SJSA1 (cell line): ENCODE measurements at places on chromosomes 4 and X. TPM values are rescaled to one million over a fixed set of nuclear protein-coding genes. Genes with fewer than 3 reads are reported as not detected.
A peak's percentile ranks its signal among the peaks of the same experiment; 100 is the strongest.

- DNase-seq = no peak
- H3K4me1 ChIP-seq = no peaks in the 10 kb centered on the region
- no peaks in the 10 kb centered on the region for H3K36me3 ChIP-seq
- H3K27me3 ChIP-seq = no peaks in the 10 kb centered on the region
Observed at GRCh38 chrX:34557733-34558132, 99.4 kb downstream of the TMEM47 start.

The MTTP gene
- total RNA-seq = 0.11 TPM in 1 of 2 replicates, not detected in the other

GRCh38 chrX:7091923-7092322 is 55.6 kb upstream of the STS start:
- no peaks in the 10 kb centered on the region for H3K27me3 ChIP-seq
- H3K4me3 ChIP-seq = no peak overlapping the region
- no peak overlapping the region for H3K27ac ChIP-seq
- no peaks in the 10 kb centered on the region for H3K4me1 ChIP-seq

The F8A2 gene
- not detected in 2 replicates for total RNA-seq

The FOXR2 gene
- not detected in 2 replicates for total RNA-seq

DNA sequence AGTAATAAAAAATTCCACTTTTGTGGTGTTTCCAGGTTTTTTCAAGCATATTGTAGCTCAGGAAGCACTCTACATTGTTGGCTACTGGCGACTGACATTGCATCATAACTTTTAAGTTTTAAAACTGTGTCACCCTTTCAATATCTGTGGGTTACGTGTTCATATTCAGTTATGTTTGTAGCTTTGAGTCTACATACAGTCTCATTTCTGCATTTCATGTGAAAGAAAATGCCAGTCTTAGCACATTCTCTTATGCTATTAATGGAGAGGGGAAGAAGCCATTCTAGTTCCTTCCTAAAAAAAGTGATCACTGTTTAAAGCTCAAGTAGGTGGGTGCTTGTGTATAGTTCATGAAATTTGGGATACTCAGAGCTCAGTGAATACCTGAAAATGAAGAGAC is 38.1 kb downstream of the DIAPH2 start:
- H3K27ac ChIP-seq = no peak overlapping the region
- H3K4me1 ChIP-seq = no peaks in the 10 kb centered on the region
- no peaks in the 10 kb centered on the region for H3K27me3 ChIP-seq

- H3K4me1 ChIP-seq = no peaks in the 10 kb centered on the region
- no peak for DNase-seq
- no peaks in the 10 kb centered on the region for H3K27me3 ChIP-seq
- no peak overlapping the region for H3K4me3 ChIP-seq
Observed at GRCh38 chr4:183403961-183404360, 40.5 kb upstream of the CDKN2AIP start.

The SPIN2A gene
- total RNA-seq = 0.13 TPM in 1 of 2 replicates, not detected in the other

The CDS1 gene
- 0.18 TPM in 1 of 2 replicates, not detected in the other for total RNA-seq

DNA sequence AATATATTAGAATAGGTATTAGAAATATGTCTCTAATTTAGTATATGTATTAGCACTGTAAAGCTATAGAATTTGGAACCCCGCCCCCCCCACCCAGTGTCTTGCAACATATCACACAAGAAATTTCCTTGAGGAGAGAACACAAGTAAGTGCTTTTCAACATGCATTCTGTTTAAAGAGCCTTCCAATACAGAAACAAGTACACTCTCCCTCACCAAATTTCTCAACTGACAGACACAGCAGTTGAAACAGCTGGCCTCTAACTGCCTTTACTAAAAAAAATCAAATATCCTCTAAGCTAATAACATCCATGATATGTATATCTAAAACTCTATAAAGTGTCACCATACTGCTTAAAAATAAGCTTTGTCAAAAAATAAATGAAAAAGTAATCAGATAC is 12.4 kb downstream of the CAMK2D start:
- no peak overlapping the region for H3K27ac ChIP-seq
- H3K36me3 ChIP-seq = peaks cover 9% of the 10 kb centered on the region; the same call in 1 of the 2 replicates
- no peaks in the 10 kb centered on the region for H3K4me1 ChIP-seq
- H3K4me3 ChIP-seq = no peak overlapping the region

- no peak for DNase-seq
- no peak overlapping the region for H3K4me3 ChIP-seq
- no peaks in the 10 kb centered on the region for H3K4me1 ChIP-seq
- H3K36me3 ChIP-seq = no peaks in the 10 kb centered on the region
Observed at GRCh38 chrX:153669174-153669890, 4.3 kb downstream of the PNCK start.

DNA sequence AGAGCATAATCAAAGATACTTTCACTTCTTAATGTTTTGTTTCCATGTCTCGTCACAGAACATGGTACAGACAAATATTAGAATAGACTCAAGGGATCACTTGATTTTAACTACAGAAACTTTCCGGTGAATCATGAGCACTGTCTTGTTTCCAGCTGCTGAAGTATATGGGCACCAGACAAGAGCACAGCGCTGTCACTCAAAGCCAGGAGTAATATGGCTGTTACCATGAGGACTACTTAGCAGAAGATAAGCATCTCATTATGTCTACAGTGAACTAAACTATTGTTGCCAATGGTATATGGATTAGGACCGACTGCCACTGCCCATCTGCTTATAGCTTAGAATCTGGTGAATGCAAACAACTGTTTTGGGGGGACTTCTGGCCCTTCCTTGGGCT is 34.3 kb downstream of the MECP2 start:
- no peaks in the 10 kb centered on the region for H3K27me3 ChIP-seq
- no peaks in the 10 kb centered on the region; the same call in 1 of the 2 replicates for H3K4me1 ChIP-seq
- no peak for DNase-seq
- no peak overlapping the region for H3K27ac ChIP-seq
- no peaks in the 10 kb centered on the region for H3K36me3 ChIP-seq

The TMSB15B gene
- 3.5 and 23.2 TPM in 2 replicates for total RNA-seq

- H3K27ac ChIP-seq = no peak overlapping the region
- no peak overlapping the region for H3K4me3 ChIP-seq
- no peaks in the 10 kb centered on the region for H3K27me3 ChIP-seq
- no peaks in the 10 kb centered on the region for H3K4me1 ChIP-seq
- no peaks in the 10 kb centered on the region for H3K36me3 ChIP-seq
Observed at GRCh38 chr4:40150932-40151331, 45.9 kb upstream of the RHOH start.

- H3K4me1 ChIP-seq = no peaks in the 10 kb centered on the region
- H3K4me3 ChIP-seq = peak overlapping the region; percentile 46
- no peaks in the 10 kb centered on the region for H3K27me3 ChIP-seq
- no peak overlapping the region for H3K27ac ChIP-seq
- peak; percentile 2 for DNase-seq
- no peaks in the 10 kb centered on the region for H3K36me3 ChIP-seq
Observed at GRCh38 chrX:55908661-55909212, 191.2 kb downstream of the RRAGB start.

DNA sequence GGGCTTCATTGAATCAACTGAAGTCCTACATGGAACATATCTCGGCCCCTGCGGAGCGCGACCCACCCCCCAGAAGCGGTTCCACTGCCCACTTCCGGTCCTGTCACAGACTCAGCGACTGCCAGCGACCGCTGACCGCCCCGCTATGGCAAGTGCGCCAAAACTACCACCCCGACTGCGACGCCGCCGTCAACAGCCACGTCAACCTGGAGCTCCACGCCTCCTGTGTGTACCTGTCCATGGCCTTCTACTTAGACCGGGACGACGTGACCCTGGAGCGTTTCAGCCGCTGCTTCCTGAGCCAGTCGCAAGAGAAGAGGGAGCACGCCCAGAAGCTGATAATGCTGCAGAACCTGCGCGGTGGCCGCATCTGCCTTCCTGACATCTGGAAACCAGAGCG is 14.8 kb upstream of the FAM47A start:
- no peak overlapping the region for H3K27ac ChIP-seq
- H3K4me1 ChIP-seq = no peaks in the 10 kb centered on the region
- H3K36me3 ChIP-seq = no peaks in the 10 kb centered on the region

DNA sequence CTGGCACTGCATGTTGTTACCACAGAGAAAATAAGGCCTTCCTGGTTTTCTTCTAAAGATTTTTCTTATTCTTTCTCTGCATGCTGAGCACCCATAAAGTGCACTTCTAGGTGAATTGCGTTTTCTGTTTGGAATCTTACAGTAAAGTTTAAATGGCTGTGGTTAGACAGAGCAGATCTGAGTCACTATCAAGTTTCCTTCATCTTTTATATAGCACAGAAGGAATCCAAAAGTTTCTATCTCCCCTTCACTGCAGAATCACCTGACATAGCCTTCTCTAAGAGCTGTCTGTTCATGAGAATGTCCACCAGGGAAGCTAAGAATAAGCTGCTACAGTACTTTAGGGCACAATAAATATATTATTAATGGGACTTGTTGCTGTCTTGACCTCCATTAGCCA is 455.5 kb upstream of the FAM241A start:
- no peak for DNase-seq
- no peaks in the 10 kb centered on the region for H3K27me3 ChIP-seq
- H3K27ac ChIP-seq = no peak overlapping the region
- H3K4me3 ChIP-seq = no peak overlapping the region
- peaks cover 3% of the 10 kb centered on the region for H3K4me1 ChIP-seq

The PFKFB1 gene
- not detected in 2 replicates for total RNA-seq

DNA sequence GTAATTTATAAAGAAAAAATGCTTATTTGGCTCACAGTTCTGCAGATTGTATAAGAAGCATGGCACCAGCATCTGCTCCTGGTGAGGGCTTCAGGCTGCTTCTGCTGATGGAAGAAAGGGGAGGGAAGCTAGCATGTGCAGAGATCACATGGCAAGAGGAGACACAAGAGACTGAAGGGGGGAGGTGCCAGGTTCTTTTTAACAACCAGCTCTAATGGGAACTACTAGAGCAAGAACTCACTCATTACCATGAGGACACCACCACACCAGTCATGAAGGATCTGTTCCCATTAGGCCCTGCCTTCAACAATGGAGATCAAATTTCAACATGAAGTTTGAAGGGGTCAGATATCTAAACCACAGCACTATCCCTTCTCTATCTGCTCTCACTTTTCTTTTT is 9.4 kb upstream of the COPS4 start:
- no peaks in the 10 kb centered on the region for H3K36me3 ChIP-seq
- no peaks in the 10 kb centered on the region for H3K27me3 ChIP-seq
- H3K27ac ChIP-seq = no peak overlapping the region
- no peak overlapping the region for H3K4me3 ChIP-seq

- no peaks in the 10 kb centered on the region for H3K27me3 ChIP-seq
- no peak overlapping the region for H3K4me3 ChIP-seq
- no peak overlapping the region for H3K27ac ChIP-seq
- H3K4me1 ChIP-seq = peaks cover 10% of the 10 kb centered on the region
- no peaks in the 10 kb centered on the region; the same call in 1 of the 2 replicates for H3K36me3 ChIP-seq
Observed at GRCh38 chr4:100828364-100828763, 310.5 kb upstream of the EMCN start.

The CSN1S1 gene
- not detected in 2 replicates for total RNA-seq

DNA sequence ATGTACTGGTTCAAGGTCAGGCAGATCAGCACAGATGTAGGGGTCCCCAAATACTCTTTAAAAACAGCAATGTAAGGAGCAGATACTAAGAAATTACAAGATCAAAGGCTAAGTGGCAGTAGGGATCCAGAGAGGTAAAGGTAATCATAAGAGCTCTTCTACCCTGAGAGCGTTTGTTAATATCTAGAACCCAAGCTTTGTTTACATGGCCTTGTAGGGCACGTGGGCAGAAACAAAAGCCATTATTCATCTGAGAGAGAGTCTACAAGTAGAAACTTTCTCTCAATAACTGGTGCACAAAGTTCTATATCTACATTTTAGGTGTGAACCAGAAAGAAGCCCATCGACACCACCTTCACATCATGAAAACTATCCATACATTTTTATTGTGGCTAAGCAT is 225.6 kb upstream of the PCDH10 start:
- no peak overlapping the region for H3K4me3 ChIP-seq
- DNase-seq = no peak
- H3K27ac ChIP-seq = no peak overlapping the region
- no peaks in the 10 kb centered on the region for H3K27me3 ChIP-seq

DNA sequence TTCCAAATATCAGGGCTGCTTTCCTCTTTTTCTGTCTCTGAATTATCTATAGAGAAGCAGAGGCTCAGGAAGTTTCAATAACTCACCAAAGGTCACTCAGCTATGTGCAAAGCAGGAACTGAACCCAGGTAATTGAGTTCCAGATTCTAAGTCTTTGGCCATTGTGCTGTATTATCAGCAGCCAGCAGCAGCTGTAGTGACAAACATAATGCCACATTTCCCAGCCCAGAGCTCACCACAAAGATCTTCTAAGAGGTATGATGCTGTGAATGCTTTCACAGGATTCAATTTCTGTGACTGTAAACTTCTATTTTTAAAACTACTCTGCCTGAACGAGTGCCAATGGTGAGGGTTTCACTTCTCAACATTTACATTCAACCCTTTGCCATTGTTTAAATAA is 56.4 kb downstream of the SPOCK3 start:
- no peak overlapping the region for H3K4me3 ChIP-seq
- no peaks in the 10 kb centered on the region for H3K4me1 ChIP-seq
- H3K27me3 ChIP-seq = no peaks in the 10 kb centered on the region
- DNase-seq = no peak

- H3K36me3 ChIP-seq = no peaks in the 10 kb centered on the region
- H3K27me3 ChIP-seq = no peaks in the 10 kb centered on the region
- no peak overlapping the region for H3K4me3 ChIP-seq
- no peak for DNase-seq
- peaks cover 11% of the 10 kb centered on the region for H3K4me1 ChIP-seq
- H3K27ac ChIP-seq = no peak overlapping the region
Observed at GRCh38 chr4:156295676-156296195, 342.1 kb upstream of the CTSO start.

- H3K27ac ChIP-seq = peak overlapping the region; percentile 38
Observed at GRCh38 chr4:7924570-7924969, 15.1 kb downstream of the AFAP1 start.

- H3K4me1 ChIP-seq = no peaks in the 10 kb centered on the region
- H3K27ac ChIP-seq = no peak overlapping the region
- no peak for DNase-seq
- no peaks in the 10 kb centered on the region for H3K27me3 ChIP-seq
- H3K4me3 ChIP-seq = no peak overlapping the region
Observed at GRCh38 chrX:17336377-17336776, 38.6 kb upstream of the NHS start.

The MXRA5 gene
- 0.22 and 0.32 TPM in 2 replicates for total RNA-seq

GRCh38 chrX:75957107-75957610 is 172.1 kb upstream of the MAGEE2 start:
- H3K36me3 ChIP-seq = no peaks in the 10 kb centered on the region
- no peaks in the 10 kb centered on the region for H3K4me1 ChIP-seq

DNA sequence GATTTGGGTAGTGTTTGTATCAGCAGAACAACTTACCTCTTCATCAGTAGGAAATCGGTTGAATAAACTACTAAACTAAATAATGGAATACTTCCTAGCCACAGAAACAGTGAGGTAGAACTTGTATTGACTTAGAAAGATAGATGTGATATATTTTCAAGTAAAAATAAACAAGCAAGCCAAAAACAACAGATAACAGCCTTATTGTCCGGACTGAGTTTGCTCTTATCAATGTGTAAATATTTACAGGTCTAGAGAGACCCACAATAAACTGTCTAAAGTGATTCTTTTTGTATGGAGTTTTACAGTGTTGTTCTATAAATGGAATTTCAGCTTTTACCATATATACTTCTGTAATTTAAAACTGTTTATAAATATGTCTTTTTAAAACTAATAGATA is 721.8 kb downstream of the ADGRL3 start:
- no peak overlapping the region for H3K4me3 ChIP-seq
- H3K27ac ChIP-seq = no peak overlapping the region
- no peaks in the 10 kb centered on the region for H3K27me3 ChIP-seq
- H3K4me1 ChIP-seq = no peaks in the 10 kb centered on the region
- DNase-seq = no peak

- H3K4me1 ChIP-seq = no peaks in the 10 kb centered on the region
- peaks cover 9% of the 10 kb centered on the region; the same call in 1 of the 2 replicates for H3K27me3 ChIP-seq
- H3K36me3 ChIP-seq = no peaks in the 10 kb centered on the region
- no peak for DNase-seq
- H3K4me3 ChIP-seq = no peak overlapping the region
Observed at GRCh38 chrX:153882086-153882498, 3.9 kb downstream of the L1CAM start.

The UGT2B17 gene
- 0.08 TPM in 1 of 2 replicates, not detected in the other for total RNA-seq

The MAGEC3 gene
- not detected in 2 replicates for total RNA-seq
